ENCODE measurements at places on chromosomes 4 and X. TPM values are rescaled to one million over a fixed set of nuclear protein-coding genes. Genes with fewer than 3 reads are reported as not detected.

- H3K4me3 ChIP-seq, result no peak overlapping the region
- H3K4me1 ChIP-seq, result no peaks in the 10 kb centered on the region
- H3K36me3 ChIP-seq, result peaks cover 74% of the 10 kb centered on the region
- DNase-seq, result no peak
- no peaks in the 10 kb centered on the region for H3K27me3 ChIP-seq
Measured at GRCh38 chrX:2487366-2487765, 13.4 kb downstream of the DHRSX start.

- DNase-seq, result no peak
- no peak within 1 kb of the TSS for H3K27ac ChIP-seq
- no peaks in the 10 kb centered on the region for H3K36me3 ChIP-seq
- H3K4me3 ChIP-seq, result peak within 1 kb of the TSS; percentile 39
- peaks cover 28% of the 10 kb centered on the region for H3K27me3 ChIP-seq
- peaks cover 4% of the 10 kb centered on the region for H3K4me1 ChIP-seq
Measured at GRCh38 chrX:46573331-46573891, at the start of gene CHST7. Gene CHST7, plus strand, starts transcription at chrX:46573765. Its CDS starts 167 bp downstream, at chrX:46573932.

TRPC5OS gene
- polyA plus RNA-seq, result not detected

USP46 gene
- 14.4 TPM for polyA plus RNA-seq

MAGEE1 gene
- 2.3 TPM for polyA plus RNA-seq

DNA sequence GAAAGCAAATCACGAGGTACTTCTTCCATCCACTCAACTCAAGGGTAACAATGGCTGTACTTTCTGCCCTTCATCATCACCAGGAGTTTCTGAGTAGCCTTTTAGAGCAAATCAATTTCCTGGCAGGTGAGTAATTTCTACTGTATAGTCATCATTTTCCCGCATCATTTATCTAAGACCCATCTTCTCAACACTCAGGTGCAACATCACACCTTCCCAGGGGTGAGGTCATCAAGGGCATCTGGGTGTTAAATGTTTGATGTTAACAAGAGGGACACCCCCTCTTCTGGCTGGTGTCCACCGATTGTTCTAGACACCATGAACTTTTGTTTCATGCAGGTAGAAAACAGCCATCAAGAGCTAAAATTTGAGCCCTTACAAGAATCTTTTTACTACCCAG lies 313.4 kb upstream of the MAGEB2 start:
- no peak for DNase-seq
- no peaks in the 10 kb centered on the region for H3K36me3 ChIP-seq
- no peak overlapping the region for H3K27ac ChIP-seq
- H3K4me3 ChIP-seq, result no peak overlapping the region
- H3K27me3 ChIP-seq, result no peaks in the 10 kb centered on the region

DNA sequence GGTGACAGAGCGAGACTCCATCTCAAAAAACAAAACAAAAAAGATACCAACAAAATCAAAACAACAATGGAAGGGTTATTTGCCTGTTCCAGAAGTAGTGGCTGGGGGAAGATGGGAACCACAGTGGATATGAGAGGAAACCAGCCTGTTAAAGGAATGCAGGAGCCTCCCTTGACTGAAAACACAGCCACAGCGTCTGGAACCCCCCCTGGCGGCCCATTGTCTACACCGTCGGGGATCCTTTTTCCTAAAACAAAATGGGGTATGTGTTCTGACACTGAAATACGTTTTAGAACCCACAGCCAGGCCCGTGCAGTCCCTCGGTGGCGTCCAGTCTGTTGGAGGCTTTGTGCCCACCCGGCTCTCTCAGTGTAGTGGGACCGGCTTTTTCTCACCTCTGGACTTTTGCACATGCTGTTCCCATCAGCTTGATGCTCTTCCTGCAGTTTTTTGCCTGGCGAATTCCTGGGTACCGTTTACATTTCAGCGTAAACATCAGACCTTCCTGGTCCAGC lies 19.6 kb downstream of the PIGG start:
- H3K4me3 ChIP-seq, result no peak overlapping the region
- peaks cover 73% of the 10 kb centered on the region for H3K36me3 ChIP-seq
- H3K27ac ChIP-seq, result no peak overlapping the region
- H3K27me3 ChIP-seq, result no peaks in the 10 kb centered on the region

- peaks cover 2% of the 10 kb centered on the region for H3K36me3 ChIP-seq
- no peaks in the 10 kb centered on the region for H3K27me3 ChIP-seq
- no peak overlapping the region for H3K4me3 ChIP-seq
- DNase-seq, result no peak
Measured at GRCh38 chr4:38002451-38003071, 42.4 kb downstream of the PTTG2 start.

- peak overlapping the region; percentile 43 for H3K27ac ChIP-seq
- H3K36me3 ChIP-seq, result no peaks in the 10 kb centered on the region
- no peak for DNase-seq
- no peak overlapping the region for H3K4me3 ChIP-seq
Measured at GRCh38 chrX:11129534-11130105, 18.5 kb downstream of the HCCS start.

DNA sequence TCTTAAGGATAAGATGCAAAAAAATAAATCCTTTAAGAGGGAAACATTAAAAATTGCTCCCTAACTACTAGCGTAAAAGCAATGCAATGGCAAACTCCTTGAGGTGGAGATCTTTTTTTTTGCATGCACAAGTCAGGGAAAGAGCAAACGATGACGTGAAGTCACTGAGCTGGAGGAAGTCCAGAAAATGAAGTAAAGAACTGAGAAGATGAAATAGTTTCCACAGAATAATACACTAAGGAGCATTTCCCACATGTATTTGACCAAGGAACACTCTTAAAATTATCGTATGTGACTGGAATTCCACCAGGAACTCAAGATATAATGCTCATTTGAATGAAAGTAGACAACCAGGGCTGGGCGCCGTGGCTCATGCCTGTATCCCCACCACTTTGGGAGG lies 21.0 kb upstream of the DOCK11 start:
- H3K27me3 ChIP-seq, result no peaks in the 10 kb centered on the region
- DNase-seq, result no peak
- H3K27ac ChIP-seq, result no peak overlapping the region
- no peak overlapping the region for H3K4me3 ChIP-seq
- no peaks in the 10 kb centered on the region for H3K4me1 ChIP-seq
- H3K36me3 ChIP-seq, result no peaks in the 10 kb centered on the region

DNA sequence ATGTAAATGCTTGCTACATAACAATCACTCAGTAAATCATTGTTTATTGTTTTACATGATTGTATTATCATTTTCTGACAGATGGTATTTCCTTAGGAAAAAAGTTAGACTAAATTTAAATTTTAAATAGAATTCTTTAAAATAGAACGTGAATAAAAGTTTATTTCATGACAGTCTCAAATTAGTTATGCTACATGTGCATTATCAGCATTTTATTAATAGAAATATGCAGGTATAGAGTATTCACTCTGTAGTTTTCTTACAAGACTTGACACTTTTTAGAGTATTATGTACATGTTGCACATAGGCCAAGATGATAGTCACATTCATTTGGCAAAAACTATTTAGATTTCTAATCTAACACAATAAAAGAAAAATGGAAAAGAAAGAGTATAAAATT lies 213.3 kb upstream of the SPRY1 start:
- no peaks in the 10 kb centered on the region for H3K4me1 ChIP-seq
- no peak for DNase-seq
- H3K36me3 ChIP-seq, result no peaks in the 10 kb centered on the region
- no peak overlapping the region for H3K4me3 ChIP-seq
- no peaks in the 10 kb centered on the region for H3K27me3 ChIP-seq

TREX2 gene
- polyA plus RNA-seq, result 0.30 TPM

S100G gene
- polyA plus RNA-seq, result 18.2 TPM

FAM9B gene
- polyA plus RNA-seq, result 0.15 TPM

NDNF gene
- 13.6 TPM for polyA plus RNA-seq

ZNF157 gene
- 0.27 TPM for polyA plus RNA-seq

GRCh38 chr4:36244257-36245082 lies at the start of gene ARAP2:
Gene ARAP2, minus strand, starts transcription at chr4:36244514. Its CDS starts 15,028 bp downstream, at chr4:36229486.
- H3K27me3 ChIP-seq, result peaks cover 6% of the 10 kb centered on the region
- no peaks in the 10 kb centered on the region for H3K36me3 ChIP-seq
- peak within 1 kb of the TSS; percentile 92 for H3K27ac ChIP-seq
- no peaks in the 10 kb centered on the region for H3K4me1 ChIP-seq
- DNase-seq, result no peak

DNA sequence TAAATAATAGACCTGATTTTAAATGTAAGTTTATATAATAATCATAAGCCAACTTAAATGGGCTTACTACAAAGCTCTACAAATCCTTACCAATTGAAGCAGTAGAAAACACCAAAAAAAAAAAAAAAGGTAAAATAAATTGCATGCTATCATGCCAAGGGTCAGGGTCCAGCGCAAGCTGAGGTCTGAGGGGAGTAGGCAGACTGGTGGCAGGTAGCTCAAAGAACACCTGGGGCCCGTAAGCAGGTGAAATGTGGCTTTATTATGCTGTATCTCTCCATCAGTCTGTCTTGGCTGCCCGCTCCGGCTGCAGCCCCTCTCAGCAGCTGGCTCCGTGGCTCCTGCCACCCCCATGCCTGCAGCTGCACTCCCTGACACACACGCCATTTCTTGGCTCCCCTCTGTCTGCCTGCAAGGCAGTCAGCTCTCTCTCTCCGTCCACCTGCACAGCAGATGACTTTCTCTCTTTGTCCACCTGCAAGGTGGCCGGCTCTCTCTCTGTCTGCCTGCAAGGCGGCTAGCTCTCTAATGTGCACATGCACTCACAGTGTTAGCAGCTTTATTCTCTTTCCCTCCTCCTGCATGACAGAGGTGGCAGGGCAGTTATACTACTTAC lies 209.4 kb upstream of the UGT8 start:
- no peaks in the 10 kb centered on the region for H3K36me3 ChIP-seq
- peak; percentile 82 for DNase-seq
- H3K4me3 ChIP-seq, result peak overlapping the region; percentile 7
- H3K4me1 ChIP-seq, result peaks cover 16% of the 10 kb centered on the region

TAPT1 gene
- polyA plus RNA-seq, result 29.4 TPM

SYNPO2 gene
- polyA plus RNA-seq, result 81.2 TPM

- no peak overlapping the region for H3K4me3 ChIP-seq
- H3K36me3 ChIP-seq, result no peaks in the 10 kb centered on the region
- no peaks in the 10 kb centered on the region for H3K4me1 ChIP-seq
- H3K27ac ChIP-seq, result no peak overlapping the region
- no peaks in the 10 kb centered on the region for H3K27me3 ChIP-seq
Measured at GRCh38 chrX:17567187-17567586, 170.1 kb upstream of the SCML1 start.
